ENCODE measurements at places on chromosomes 1 and 21.

DNA sequence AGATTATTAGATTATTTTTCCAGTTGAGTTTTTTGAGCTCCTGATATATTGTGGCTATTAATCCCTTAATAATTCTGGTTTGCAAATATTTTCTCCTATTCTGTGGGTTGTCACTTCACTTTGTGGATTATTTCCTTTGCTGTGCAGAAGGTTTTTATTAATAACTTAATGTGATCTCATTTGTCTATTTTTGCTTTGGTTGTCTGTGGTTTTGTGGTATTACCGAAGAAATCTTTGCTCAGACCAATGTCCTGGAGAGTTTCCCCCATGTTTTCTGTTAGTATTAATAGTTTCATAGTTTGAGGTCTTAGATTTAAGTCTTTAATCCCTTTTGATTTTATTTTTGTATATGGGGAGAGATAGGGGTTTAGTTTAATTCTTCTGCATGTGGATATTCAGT lies 7.1 kb upstream of the TBX19 start:
- no peak for DNase-seq

DNA sequence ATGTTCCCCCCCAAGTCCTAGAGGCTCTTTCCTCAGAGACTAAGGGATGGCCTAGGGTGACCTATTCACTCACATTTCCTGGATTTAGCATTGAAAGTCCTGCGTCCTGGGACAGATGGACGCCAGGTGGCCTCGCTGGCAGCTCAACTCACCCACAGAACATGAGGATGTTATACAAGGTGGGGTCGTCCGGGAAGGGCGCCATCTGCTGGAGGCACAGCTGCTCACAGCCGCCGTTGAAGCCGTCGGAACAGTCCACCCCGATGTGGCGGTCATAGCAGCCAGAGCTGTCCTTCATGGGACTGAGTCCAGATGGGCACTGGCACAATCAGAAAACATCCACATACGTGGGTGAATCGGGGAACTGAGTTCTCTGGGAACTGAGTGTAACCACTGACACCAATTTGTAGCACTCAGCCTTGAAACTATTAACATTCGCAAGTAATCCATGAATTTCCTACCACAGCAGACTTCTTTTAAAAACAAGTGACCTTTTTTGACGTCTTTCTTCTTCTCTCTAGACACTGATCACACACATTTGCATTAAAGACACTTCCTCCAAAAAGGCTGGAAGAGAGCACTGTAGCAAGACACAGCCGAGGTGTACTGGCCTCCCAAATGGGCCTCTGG lies 215.4 kb downstream of the ASTN1 start:
- DNase-seq, result no peak

DNA sequence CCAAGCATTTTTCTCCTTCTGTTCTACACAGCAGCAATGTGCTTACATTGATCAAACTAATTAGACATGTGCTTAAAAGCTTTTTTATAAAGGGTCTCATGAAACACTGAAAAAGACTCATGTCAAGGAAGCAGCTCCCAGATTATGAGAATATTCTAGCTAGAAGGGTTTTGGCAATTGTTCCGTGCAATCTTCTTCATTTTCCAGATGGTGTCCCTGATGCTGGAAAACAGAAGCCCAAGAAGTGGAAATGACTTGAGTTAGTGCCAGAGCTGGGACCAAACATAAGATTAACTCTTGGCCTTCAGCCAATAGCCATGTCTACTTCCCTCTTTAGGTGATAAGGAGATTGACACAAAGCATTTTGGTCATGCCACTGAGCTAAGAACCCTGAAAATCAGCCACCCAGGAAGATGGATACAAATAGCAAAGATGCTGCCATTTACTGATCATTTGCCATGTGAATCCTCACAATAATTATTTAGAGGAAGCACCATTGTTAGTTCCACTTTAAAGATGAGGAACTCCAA lies 110.8 kb downstream of the MATN1 start:
- no peak for DNase-seq

- DNase-seq, result no peak
Observed at GRCh38 chr1:162065016-162065415, 4.5 kb upstream of the NOS1AP start.

DNA sequence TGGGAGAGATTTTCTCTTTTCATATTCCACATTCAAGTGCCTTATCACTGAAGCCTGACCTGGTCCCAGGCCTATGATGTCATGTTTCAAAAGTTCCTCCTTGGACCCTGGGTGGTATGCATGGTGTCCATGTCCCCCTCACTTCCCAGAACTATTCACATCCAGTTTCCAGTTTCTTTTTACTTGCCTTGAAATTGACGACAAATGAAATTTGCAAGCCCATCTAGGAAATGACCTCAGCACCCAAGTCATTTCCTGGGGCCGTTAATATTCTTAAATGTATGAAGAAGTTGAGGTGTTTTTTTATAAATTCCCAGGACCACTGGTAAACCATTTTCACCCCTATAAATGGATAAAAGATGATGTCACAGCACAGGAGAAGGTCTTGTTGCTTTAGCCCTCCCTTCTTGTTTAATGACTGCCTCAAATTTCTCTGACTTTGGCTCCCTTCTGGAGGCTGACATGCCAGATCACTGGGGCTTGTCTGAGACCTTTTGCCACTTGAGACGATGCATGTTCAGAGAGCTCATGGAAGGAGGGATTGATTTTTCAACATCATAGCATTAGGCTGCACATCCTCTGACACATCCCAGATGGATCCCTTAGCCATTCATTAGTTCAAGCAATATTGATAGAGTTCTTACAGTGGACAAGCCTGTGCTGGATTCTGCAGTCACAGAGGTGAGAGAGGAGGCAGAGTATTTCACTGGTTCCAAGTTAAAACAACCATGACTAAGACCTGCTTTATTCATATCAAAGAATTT lies 221.3 kb downstream of the PLPP3 start:
- DNase-seq, result no peak

DNA sequence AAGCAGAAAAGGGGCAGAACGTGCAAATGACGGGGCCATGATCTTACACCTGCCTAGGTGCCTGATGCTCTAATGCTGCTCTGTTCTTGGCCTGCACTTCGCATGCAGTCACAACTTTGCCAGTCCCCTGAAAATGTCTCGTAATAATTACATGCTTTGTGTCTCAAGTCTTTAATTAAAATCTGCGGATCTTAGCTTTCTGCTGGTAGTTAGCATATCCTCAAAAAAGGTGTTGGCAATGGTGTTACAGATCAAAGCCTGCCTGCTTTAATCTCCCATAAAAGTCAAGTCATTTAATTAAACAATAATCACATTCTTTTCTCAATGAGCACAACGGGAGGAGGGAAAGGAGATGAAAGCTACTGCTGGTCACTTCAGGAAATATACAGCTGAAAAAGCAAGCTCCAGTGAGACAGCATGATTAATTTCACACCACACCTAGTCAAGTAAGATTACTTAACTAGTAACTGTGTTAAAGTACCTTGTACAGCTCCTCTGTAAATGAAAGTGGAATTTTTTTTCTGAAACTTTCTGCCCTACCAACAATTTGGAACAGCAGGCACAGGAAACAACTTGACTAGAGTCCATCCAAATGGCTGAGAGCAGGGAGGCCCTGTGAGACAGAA lies 45.8 kb downstream of the STX6 start:
- DNase-seq, result no peak

DNA sequence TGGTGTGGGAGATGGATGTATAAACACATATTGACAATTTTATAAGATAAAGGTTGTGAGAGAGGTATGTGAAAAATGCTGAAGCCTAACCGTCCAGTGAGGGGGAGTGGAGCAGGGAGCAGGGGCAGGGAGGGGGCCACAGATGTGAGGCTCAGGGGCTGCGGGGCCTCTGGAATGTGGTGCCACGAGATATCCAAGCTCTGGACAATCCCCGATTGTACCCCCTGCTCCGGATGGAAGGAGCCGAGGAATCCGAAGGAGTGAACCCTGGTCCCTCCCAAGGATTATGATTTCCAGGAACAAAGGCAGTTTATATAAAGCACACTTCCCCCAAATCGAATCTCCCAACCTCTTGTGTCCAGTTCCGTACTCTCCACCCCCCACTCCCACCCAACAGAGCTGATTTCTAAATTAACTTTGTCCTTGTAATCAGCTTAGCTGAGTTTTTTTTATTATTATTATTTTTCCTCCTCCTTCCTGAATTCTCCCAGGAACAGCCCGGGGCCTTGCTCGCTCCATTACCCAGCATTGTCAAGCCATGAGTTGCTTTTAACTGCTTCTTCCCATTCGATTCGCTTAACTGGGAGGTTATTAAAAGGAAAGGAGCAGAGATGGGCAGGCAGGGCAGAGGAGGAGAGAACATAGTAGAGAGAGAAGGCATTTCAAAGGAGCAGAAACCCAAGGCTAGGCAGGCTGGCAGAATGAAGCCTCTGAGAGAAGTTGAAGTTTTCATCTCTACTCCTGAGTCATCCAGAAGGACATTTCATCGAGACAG lies 9.4 kb downstream of the KIRREL1 start:
- DNase-seq, result no peak

DNA sequence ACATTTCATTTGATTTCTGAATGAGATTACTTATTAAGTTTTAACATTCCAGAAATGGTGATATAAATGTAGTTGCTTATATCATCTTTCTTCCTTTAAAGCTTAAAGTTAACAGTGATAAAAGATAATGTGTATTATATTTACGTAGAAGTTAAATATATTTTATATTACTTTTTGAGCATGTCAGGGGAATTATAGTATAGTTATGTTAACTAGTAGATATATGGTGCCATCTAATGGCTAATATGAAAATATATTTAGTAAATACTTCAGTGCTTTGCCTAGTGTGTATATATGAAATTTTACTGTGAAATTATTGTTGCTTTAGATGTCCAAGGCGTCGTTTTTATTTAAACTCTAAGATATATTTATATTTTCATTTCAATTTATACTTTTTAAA lies 51.5 kb downstream of the SYT14 start:
- no peak for DNase-seq

GRCh38 chr1:197021716-197022115 lies 44.4 kb downstream of the CFHR5 start:
- DNase-seq, result no peak

DNA sequence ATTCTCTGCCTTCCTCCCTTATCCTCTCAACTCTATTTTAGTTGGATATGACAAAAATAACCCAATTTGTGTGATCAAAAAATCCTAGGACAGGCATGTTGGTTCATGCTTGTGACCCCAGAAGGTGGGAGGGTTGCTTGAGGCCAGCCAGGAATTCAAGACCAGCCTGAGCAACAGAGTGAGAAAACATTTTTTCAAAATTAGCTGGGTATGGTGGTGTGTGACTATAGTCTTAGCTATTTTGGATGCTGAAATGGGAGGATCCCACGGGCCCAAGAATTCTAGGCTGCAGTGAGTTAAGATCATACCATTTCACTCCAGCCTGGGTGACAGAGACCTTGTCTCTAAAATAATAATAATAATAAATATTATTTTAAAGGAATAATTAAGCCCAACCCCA lies 1383.1 kb upstream of the ADGRL2 start:
- DNase-seq, result no peak

- DNase-seq, result no peak
Observed at GRCh38 chr21:15743593-15743992, 13.8 kb downstream of the USP25 start.

- no peak for DNase-seq
Observed at GRCh38 chr1:219582296-219582695, 30.6 kb downstream of the ZC3H11B start.

GRCh38 chr1:219927298-219927955 lies 930 bp downstream of the SLC30A10 start:
- no peak for DNase-seq

GRCh38 chr1:242448910-242449645 lies 75.4 kb downstream of the PLD5 start:
- DNase-seq, result no peak

DNA sequence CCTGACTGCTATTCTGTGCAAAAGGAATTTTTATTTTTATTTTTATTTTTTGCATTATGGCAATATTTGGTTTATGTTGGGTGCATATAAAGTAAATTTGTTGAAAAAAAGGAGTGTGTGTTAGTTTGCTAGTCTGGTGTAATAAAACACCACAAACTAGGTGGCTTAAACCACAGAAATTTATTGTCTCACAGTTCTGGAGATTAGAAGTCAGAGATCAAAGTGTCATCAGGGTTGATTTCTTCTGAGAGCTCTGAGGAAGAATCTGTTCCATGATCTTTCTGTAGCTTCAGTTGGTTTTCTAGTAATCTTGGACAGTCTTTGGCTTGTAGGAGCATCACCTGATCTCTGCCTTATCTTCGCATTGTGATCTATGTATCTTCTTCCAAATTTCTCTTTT lies 6.5 kb downstream of the SLC30A7 start:
- no peak for DNase-seq

DNA sequence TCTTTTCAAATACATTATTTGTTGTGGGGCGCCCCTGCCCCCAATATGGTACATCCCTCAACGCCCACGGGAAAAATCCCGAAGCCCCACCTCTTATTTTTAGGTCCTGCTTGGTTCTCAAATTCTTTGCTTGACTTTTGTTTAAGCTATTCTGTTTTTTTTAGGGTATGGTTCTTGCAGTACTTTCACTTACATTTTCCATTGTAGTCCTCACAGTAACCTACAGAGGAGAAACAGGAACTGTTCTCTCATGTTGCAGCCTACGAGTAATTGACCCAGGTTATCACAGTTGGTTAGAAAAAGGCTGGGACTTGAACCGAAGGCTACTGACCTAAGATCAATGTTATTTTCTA lies 697 bp upstream of the C21orf91 start:
- no peak for DNase-seq

- DNase-seq, result no peak
Observed at GRCh38 chr1:48773133-48773532, 3.6 kb downstream of the BEND5 start.

DNA sequence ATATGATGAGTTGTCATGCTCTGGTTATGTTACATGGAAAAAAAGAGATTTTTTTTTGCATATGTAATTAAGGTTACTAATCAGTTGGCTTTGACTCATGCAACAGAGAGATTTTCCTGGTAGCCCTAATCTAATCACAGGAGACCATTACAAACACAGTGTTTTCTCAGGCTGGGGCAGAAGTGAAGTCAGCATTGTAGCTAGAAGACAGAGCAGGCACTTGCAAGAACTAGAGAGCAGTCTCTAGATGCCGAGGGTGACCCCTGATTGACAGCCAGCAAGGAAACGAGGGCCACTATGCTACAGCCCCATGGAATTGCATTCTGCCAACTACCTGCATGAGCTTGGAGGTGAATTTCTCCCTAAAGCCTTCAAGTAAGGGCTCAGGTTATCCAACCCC lies 151.3 kb downstream of the RUNX1 start:
- DNase-seq, result no peak

- no peak for DNase-seq
Observed at GRCh38 chr1:101357444-101357986, 120.7 kb downstream of the S1PR1 start.

GRCh38 chr1:8083739-8084484 lies 57.8 kb upstream of the ERRFI1 start:
- DNase-seq, result no peak

GRCh38 chr1:3697104-3697503 lies 44.8 kb downstream of the TP73 start:
- DNase-seq, result no peak

GRCh38 chr1:209577346-209577745 lies 6.2 kb upstream of the CAMK1G start:
- no peak for DNase-seq

- DNase-seq, result no peak
Observed at GRCh38 chr1:51850420-51851223, 27.9 kb downstream of the NRDC start.

Data from esophagus squamous epithelium (tissue), 5 donors.